ENCODE measurements at places on chromosomes 7 and 10.

DNA sequence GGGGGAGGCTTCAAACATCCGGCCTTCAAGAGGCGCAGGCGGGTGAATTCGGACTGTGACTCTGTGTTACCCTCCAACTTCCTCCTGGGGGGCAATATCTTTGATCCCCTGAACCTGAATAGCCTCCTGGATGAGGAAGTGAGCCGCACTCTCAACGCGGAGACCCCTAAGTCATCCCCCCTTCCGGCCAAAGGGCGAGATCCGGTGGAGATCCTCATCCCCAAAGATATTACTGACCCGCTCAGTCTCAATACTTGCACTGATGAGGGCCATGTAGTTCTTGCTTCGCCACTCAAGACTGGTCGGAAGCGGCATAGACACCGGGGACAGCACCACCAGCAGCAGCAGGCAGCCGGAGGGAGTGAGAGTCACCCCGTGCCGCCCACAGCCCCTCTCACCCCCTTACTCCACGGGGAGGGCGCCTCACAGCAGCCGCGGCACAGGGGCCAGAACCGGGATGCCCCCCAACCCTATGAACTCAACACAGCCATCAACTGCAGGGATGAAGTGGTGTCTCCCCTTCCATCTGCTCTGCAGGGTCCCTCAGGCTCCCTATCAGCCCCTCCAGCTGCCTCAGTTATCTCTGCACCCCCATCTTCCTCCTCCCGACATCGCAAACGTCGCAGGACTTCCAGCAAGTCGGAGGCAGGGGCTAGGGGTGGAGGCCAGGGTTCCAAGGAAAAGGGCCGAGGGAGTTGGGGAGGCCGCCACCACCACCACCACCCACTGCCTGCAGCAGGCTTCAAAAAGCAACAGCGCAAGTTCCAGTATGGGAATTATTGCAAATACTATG is 1.1 kb downstream of the MEPCE start:
- DNase-seq = no peak

DNA sequence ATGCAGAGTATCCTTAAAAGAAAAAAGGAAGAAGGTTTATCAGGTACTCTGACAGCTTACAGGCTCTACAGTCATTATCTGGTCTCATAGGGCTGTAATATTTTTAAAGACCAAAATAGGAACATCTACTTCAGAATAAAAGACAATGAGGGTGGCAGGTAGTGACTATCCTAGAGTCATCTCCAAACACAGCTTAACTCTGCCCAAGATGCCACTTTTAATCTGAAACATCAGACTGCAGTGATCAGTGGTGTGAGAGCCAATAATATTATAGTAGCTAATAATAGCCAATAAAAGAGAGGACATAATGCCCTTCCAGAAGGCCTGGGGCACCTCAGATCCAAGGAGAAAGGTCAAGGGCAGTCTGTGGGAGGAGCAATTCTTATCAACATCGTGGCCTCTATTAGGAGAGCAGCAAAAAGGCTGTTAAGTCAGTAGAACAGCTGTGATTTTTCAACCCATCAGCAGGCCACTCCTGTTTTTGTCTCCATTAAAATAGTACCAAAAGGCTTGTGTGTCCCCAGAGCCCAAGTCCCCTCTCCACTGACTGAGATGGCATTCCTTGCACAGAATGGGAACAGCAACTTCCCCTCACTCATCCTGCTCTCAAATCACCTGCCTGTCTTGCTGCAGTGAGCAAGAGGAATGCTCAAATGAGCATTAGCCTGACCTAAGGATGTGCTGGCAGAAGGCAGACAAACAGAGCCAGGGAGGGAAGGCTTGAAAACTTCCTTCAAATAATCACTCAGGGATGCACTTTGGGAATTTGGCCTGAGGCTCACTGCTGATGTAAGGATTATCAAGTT is 20.7 kb upstream of the SPOCK2 start:
- DNase-seq = no peak

- no peak for DNase-seq
Observed at GRCh38 chr10:2399482-2399881, 662.2 kb upstream of the ADARB2 start.

GRCh38 chr10:24793648-24794379 is 70.1 kb upstream of the ARHGAP21 start:
- no peak for DNase-seq

DNA sequence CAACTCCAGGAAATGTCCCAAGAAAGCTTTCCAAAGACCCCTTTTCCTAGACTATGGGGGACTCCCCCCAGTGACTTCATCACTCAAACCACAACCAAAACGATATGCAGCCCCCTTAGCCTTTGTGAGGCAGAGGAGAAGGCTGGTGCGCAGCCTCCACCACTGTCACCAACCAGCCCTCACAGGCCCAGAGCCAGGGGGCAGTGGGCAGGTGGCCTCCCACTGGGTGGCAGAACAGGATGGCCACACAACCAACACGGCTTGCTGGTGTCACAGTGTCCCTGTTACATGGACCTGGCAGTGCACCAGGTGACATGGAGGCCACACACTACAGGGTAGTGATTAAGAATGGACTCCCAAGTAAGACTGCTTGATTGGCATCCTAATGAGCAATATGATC is 172.0 kb downstream of the PLXNA4 start:
- no peak for DNase-seq

- no peak for DNase-seq
Observed at GRCh38 chr10:131081376-131081775, 230.1 kb downstream of the TCERG1L start.

GRCh38 chr10:5105626-5106025 is 11.4 kb downstream of the AKR1C3 start:
- no peak for DNase-seq

GRCh38 chr7:74320645-74321221 is 31.5 kb downstream of the CLIP2 start:
- peak; percentile 18 for DNase-seq

DNA sequence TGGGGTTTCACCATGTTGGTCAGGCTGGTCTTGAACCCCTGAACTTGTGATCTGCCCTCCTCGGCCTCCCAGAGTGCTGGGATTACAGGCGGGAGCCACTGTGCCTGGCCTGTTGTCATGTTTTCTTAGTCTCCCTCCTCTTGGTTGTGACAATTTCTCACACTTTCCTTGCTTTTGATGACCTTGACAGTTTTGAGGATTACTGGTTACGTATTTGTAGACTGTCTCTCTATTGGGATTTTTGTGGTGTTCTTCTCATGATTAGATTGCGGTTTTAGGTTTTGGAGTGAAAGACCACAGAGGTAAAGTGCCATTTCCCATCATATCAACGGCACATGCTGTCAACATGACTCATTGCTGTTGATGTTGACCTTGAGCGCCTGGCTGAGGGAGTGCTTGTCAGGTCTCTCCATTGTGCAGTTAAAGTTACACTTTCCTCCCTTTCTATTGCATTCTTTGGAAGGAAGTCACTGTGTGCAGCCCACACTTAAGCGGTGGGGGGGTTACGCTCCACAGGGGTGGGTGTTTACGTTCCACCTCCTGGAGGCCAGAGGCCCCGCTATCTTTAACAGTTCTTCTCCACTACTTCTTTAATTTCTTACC is 10.8 kb downstream of the NEURL1 start:
- DNase-seq = no peak

GRCh38 chr10:68156373-68157185 is 47.3 kb downstream of the MYPN start:
- peak; percentile 55 for DNase-seq

Measured in iPS DF 6.9 (cell line).